H1 (cell line): ENCODE measurements at places on chromosomes 2 and 18. TPM values are rescaled to one million over a fixed set of nuclear protein-coding genes. Genes with fewer than 3 reads are reported as not detected.

The CXCR1 gene
- total RNA-seq = not detected in 2 replicates

The CYS1 gene
- total RNA-seq = 0.13 and 0.25 TPM in 2 replicates

The KCNG3 gene
- total RNA-seq = 21.3 and 22.3 TPM in 2 replicates

The INPP5D gene
- 7.1 and 8.6 TPM in 2 replicates for total RNA-seq

The CEBPZ gene
- 186 and 201 TPM in 2 replicates for total RNA-seq

The FAP gene
- not detected in 2 replicates for total RNA-seq

The APCDD1 gene
- 2.6 and 3.0 TPM in 2 replicates for total RNA-seq

The IL1R1 gene
- 0.34 and 0.46 TPM in 2 replicates for total RNA-seq

The FN1 gene
- 109 and 116 TPM in 2 replicates for total RNA-seq

The CREG2 gene
- total RNA-seq = 2.0 and 2.2 TPM in 2 replicates

The COL6A3 gene
- total RNA-seq = 3.4 and 3.5 TPM in 2 replicates

The RAB6C gene
- total RNA-seq = 0.09 TPM in 1 of 2 replicates, not detected in the other

The COL5A2 gene
- 22.8 and 24.2 TPM in 2 replicates for total RNA-seq

The CELF4 gene
- total RNA-seq = 3.3 and 3.4 TPM in 2 replicates

The FRZB gene
- 4.6 and 4.7 TPM in 2 replicates for total RNA-seq

The HSBP1L1 gene
- 0.69 and 1.0 TPM in 2 replicates for total RNA-seq

The DSC2 gene
- 39.3 and 39.7 TPM in 2 replicates for total RNA-seq

The ST6GAL2 gene
- 16.2 and 17.5 TPM in 2 replicates for total RNA-seq

The SLC9A4 gene
- not detected in 2 replicates for total RNA-seq

The LDLRAD4 gene
- 1.2 and 1.4 TPM in 2 replicates for total RNA-seq

The KCNJ13 gene
- not detected in 2 replicates for total RNA-seq

The COMMD1 gene
- 23.5 and 27.8 TPM in 2 replicates for total RNA-seq

The CROCC2 gene
- total RNA-seq = not detected in 2 replicates

The FSHR gene
- not detected in 2 replicates for total RNA-seq

The FKBP7 gene
- 4.8 and 7.0 TPM in 2 replicates for total RNA-seq

The ANKRD62 gene
- total RNA-seq = not detected in 2 replicates

The ASIC4 gene
- 0.19 and 0.22 TPM in 2 replicates for total RNA-seq

The FZD7 gene
- 246 TPM in 2 replicates for total RNA-seq

The GRB14 gene
- total RNA-seq = 11.6 and 13.5 TPM in 2 replicates

The HOXD13 gene
- not detected in 2 replicates for total RNA-seq

The TWIST2 gene
- 2.1 and 2.6 TPM in 2 replicates for total RNA-seq

The CNTNAP5 gene
- total RNA-seq = 0.17 and 0.76 TPM in 2 replicates

The VWC2L gene
- not detected in 2 replicates for total RNA-seq

The PLA2R1 gene
- 1.5 and 2.2 TPM in 2 replicates for total RNA-seq
